ENCODE measurements at places on chromosomes 7 and 10.

GRCh38 chr7:42618651-42619360 lies 293.1 kb downstream of the C7orf25 start:
- no peak for DNase-seq

DNA sequence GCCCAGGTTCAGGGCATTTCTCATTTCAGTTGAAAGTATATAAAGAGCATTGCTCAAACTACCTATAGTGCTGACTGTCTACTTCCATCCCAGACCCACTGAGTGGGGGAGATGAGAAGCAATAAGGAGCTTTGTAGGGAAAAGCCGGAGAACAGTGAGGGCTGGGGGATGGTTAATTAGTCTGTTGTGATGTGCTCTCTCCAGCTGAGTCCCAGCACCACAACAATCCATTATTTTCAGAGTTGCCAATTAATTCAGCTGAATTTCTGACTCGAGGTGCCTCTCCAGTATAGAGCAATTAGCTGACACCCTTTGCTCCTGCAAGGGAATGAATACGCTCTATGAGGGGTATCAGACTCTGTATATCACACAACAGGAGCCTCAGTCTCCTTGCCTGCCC lies 1118.6 kb downstream of the SORCS3 start:
- DNase-seq: no peak

DNA sequence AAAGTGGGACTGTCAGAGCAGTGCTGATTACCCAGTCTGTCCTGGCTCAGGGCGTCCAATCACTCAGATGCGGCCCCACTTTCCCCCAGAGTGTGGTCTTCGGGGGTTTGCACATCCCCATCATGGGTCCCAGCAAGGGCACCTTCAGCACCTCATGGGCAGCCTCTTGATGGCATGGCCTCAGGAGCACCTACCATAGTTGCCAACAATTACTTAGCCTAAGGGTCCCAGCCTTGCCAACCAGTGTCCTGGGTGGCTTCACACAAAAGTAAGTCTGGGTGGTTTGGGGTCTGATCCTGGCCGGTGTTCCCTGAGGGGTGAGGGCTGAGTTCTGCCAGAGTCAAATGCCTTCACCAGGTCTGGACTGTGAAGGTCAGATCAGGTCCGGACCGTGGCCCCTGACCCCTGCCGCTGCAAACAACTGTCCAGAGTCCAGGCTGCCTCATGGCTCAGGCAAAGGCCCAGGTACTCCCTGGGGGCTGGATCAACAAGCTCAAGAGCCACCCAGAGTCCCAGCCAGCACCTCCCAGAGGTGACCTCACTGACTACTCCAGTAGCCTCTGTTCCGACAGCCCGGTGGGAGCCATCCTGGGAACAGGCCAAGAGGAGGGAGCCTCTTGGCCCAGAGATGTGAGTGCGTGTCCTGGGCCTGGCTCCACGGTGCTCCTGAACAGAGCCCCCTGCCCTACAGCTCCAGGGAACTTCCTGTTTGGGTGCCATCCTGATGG lies 6.2 kb upstream of the MARVELD1 start:
- DNase-seq: no peak

DNA sequence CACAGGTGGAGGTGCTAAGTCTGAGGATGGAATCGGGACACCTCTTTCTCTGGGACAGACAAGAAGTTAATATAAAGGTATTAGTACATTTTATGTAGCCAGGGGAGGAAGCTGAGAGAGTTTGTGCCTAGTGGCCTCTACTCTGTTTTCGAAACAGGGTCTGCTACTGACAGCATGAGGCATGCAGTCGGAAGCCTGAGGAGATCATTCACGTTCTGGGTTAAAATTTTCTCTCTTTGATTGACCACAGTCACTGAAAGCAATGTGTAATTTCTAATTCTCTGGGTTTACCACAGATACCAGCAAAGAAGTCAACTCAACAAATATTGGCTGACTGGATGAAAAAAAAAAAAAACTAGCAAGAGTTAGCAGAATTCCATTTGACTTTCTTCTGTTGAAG lies 53.3 kb upstream of the KCTD7 start:
- DNase-seq: no peak

GRCh38 chr10:129901389-129902006 lies 62.6 kb downstream of the EBF3 start:
- DNase-seq: no peak

- no peak for DNase-seq
Measured at GRCh38 chr7:47605816-47606575, 24.1 kb upstream of the TNS3 start.

DNA sequence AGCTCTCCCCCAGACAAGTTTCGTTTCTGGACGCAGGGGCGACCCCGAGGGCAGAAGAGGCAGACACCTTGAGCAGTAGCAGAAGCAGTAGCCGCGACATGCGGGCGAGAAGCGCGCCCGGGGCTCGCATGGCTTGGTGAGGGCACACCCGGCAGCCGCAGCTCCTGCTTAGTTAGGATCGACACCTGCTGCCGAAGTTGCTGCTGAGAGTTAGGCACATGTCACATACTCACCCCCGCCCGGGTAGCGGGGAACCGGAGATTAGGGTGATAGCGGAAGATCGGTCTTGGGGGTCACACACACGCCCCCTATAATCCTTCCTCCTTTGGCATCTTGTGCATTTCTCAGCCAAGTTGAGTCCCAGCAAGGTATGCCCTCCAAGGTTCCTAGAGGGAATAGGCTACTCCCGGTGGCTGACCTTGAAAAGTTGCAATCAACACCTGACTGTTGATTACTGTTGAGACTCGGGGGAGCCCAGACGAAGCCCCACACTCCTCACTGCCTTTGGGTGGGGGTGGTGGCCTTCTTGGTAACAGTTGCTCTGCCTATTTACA lies 668 bp downstream of the GPR37 start:
- peak; percentile 30 for DNase-seq

DNA sequence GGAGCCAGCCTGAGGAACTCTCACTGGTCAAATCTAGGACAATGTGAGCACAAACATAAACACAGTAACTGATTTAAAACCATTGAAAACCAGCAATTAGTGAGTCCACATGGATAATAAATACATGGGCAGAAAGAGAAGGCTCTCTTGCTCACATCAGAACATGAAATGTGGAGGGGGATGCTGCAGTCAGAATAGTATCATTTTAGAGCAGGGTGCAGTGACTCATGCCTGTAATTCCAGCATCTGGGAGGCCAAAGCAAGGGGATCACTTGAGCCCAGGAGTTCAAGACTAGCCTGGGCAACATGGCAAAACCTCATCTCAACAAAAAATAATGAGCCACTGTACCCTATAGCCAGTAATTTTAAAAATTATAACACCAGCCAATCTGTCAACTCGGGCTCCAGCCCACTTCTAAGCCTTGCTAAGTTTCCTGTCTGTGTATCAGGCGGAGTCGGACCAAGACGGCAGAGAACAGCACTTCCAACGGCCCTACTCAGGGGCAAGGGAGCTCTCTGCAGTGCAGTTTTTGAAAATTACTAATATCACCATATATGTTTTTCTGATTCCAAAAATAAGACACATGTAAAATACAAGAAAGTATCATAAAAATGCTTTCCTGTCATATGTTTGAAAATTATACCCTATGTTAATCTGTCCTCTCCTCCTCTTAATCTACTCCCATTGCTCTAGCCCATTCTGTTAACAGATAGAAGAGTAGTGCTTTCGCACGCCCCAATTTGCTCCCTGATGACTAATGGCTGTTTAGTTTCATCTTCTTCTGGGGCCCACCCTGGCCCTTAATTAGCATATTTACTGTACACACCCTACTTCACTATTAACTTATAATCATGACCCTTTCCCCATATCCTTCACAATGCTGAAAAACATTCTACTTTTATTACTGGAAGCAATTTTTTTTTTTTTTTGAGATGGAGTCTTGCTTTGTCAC lies 17.1 kb downstream of the URGCP start:
- DNase-seq: no peak

- no peak for DNase-seq
Measured at GRCh38 chr10:112834751-112835181, 115.3 kb upstream of the TCF7L2 start.

- DNase-seq: no peak
Measured at GRCh38 chr10:131038056-131038455, 273.5 kb downstream of the TCERG1L start.

DNA sequence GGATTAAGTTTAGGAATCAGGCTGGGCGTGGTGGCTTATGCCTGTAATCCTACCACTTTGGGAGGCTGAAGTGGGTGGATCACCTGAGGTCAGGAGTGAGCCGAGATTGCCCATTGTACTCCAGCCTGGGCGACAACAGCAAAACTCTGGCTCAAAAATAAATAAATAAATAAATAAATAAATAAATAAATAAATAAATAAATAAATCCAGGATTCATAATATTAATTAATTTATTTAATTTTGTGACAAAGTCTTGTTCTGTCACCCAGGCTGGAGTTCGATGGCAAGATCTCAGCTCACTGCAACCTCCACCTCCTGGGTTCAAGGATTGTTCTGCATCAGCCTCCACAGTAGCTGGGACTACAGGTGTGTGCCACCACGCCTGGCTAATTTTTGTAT lies 4.2 kb downstream of the SUGCT start:
- DNase-seq: no peak

GRCh38 chr7:151389768-151390597 lies 19.9 kb downstream of the WDR86 start:
- DNase-seq: no peak

DNA sequence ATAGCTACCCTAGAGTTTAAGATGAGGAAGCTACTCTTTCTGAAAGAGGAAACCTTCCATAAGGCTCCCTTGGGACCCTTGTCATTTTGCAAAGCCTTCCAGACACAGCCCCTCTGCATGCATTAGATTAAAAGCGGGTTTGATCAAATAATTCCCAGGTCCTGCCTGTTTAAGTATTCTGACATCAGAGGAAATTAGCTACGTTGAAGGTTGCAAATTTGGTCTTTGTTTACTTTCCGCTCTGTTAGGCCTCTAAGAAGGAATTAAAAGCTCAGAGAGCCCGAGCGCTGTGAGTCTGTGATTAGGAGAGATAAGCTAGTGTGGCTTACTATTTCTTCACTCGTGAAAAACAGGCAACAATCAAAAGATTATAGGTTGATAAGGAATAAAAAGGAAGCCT lies 1.4 kb upstream of the THSD7A start:
- DNase-seq: no peak

GRCh38 chr10:64503429-64503828 lies 982.2 kb downstream of the REEP3 start:
- no peak for DNase-seq

DNA sequence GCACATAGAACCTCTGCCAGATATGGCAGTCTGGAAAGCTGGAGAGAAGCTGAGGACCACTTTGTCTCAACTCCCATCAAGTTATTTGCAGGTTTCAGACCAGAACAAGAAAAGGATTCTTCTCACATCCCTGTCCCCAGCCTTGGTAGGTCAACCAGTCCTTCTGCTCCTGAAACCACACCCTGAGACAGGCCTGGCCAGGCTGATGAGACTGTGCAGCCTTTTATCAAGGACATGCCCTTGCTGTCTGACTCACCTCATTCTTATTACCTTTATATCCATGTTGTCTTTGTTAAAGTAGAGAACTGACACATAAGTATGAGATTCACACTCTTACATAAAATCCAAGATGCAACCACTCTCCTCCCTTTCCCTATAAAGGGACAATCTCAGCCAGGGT lies 354.9 kb downstream of the PLXNA4 start:
- no peak for DNase-seq

DNA sequence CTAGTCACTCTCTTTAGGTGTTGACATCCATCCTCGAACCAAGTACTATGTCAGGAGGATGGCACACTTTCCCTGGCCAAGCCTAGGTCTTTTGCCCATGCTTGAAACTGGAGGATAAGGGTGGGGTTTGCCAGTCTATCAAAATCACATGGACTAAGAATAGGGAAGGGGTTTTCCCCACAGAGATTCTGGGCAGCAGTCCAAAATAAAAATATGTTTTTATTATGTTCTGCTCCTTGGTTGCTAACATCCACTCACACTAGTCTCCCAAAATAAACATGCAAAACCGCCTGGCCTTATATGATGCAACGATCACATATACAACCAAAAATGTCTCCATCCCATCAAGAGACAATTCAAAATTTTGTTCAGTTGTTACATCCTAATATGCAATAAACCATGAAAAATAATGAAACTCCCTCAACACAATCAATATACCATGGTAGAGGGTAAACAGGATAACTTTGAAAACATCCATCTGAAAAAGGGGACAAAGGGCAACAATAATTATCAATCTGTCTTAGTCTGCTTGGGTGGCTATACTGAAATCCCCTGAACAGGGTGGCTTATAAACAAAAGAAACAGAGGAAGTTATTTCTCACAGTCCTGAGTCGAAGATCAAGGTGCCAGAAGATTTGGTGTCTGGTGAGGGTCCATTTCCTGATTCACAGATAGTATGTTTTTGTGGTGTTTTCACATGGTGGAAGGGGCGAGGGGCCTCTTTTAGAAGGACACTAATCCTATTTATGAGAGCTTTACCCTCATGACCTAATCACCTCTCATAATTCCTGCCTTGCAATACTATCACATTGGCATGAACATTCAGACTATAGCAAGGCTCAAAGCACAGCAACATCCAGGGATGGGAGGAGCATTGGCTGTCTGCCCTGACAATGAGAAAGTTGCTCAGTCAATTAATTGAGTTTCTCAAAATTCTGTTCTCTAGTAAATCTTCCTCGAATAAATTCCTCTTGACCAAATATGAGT lies 159.3 kb downstream of the ETV1 start:
- no peak for DNase-seq

DNA sequence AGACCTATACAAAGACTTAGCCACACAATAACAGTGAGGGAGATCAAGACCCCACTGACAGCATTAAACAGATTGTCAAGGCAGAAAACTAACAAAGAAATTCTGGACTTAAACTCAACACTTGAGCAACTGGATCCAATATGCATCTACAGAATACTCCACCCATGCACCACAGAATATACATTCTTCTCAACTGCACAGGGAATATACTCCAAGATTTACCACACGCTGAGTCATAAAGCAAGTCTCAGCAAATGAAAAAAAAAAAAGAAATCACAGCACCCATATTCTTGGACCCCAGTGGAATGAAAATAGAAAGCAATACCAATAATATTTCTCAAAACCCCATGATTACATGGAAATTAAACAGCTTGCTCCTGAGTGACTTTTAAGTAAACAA lies 680.2 kb downstream of the PCDH15 start:
- DNase-seq: no peak

DNA sequence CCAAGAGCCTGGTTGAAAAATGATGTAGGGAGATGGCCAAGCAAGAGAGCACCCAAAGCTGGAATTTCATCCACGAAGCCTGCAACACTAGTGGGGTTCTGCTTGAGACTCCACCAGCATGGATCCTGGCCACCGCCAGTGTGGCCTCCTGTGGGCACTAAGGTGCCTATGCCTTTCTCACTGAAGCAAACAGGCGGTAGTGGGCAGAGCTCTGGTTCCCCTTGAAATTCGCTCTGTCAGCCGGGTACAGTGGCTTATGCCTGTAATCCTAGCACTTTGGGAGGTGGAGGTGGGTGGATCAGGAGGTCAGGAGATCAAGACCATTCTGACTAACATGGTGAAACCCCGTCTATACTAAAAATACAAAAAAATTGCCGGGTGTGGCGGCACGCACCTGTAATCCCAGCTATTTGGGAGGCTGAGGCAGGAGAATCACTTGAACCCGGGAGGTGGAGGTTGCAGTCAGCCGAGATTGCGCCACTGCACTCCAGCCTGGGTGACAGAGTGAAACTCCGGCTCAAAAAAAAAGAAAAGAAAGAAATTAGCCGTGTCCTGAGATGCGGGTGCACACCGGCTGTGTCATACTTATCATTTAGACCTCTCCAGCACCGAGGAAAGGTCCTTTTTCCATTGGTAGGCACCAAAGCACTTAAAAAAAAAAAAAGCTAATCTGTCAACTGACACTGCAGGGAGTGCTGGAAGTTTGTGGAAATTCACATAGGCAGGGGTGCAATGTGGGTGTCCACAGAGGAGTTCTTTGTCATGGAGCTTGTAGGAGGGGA lies 28.3 kb downstream of the CCM2 start:
- DNase-seq: no peak

- DNase-seq: peak; percentile 14
Measured at GRCh38 chr7:20598459-20599309, 16.8 kb upstream of the ABCB5 start.

Data from GM12891 (cell line).